WTC11 (cell line): ENCODE measurements at places on chromosomes 12 and 14. TPM values are rescaled to one million over a fixed set of nuclear protein-coding genes. Genes with fewer than 3 reads are reported as not detected.

Gene OTOGL
- 0.39 to 0.62 TPM (median 0.55 TPM) in 3 replicates for total RNA-seq

DNA sequence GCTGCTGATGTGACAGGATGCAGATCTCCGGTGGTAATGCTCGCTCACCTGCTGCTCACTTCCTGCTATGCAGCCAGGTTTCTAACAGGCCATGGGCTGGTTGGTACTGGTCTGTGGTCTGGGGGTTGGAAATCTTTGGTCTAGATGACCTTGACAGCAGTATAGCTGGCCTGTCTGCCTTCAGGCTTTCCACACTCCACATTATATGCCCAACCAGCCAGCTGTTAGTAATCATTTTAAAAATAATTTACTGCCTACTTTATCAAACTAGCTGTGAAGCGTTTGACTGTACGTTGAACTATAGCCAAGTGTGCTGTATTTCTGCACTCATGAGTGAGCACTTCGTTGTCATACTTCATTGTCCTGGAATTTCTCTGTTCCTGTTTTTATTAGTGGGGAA, 424.0 kb upstream of the GARIN6 start:
- H3K27me3 ChIP-seq: no peaks in the 10 kb centered on the region
- DNase-seq: no peak
- H3K4me3 ChIP-seq: no peak overlapping the region
- H3K36me3 ChIP-seq: peaks cover 2% of the 10 kb centered on the region; the same call in 1 of the 2 replicates

GRCh38 chr12:53954694-53955035, at the start of gene HOXC12:
HOXC12 (plus strand) TSS chr12:53954903; CDS start chr12:53954930, 27 bp downstream.
- no peak within 1 kb of the TSS for H3K27ac ChIP-seq
- peaks cover 26% of the 10 kb centered on the region for H3K4me1 ChIP-seq
- peaks cover 100% of the 10 kb centered on the region for H3K27me3 ChIP-seq
- H3K4me3 ChIP-seq: no peak within 1 kb of the TSS; the same call in 1 of the 2 replicates
- no peaks in the 10 kb centered on the region for H3K36me3 ChIP-seq

DNA sequence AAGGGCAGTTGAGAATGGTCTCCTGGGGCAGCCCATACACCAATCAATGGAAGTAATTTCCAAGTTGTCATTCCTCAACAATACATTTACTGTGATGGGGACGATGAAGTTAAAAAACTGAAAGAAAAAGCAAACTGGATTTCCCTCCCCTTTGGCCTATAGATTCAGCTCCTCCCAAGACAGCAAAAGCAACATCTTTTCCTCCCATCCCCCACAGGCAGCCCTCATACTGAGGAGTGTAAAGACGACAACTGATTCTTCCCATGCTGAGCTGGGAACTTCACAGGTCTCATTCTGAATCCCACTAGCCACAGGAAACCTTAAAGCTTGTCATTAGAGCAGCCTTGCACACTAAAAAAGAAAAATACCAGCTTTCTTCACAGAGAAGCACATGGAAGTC, 48.5 kb downstream of the PITPNM2 start:
- no peaks in the 10 kb centered on the region; the same call in 1 of the 2 replicates for H3K27me3 ChIP-seq
- no peak for DNase-seq
- H3K4me3 ChIP-seq: no peak overlapping the region
- no peaks in the 10 kb centered on the region for H3K36me3 ChIP-seq
- H3K4me1 ChIP-seq: peaks cover 64% of the 10 kb centered on the region

DNA sequence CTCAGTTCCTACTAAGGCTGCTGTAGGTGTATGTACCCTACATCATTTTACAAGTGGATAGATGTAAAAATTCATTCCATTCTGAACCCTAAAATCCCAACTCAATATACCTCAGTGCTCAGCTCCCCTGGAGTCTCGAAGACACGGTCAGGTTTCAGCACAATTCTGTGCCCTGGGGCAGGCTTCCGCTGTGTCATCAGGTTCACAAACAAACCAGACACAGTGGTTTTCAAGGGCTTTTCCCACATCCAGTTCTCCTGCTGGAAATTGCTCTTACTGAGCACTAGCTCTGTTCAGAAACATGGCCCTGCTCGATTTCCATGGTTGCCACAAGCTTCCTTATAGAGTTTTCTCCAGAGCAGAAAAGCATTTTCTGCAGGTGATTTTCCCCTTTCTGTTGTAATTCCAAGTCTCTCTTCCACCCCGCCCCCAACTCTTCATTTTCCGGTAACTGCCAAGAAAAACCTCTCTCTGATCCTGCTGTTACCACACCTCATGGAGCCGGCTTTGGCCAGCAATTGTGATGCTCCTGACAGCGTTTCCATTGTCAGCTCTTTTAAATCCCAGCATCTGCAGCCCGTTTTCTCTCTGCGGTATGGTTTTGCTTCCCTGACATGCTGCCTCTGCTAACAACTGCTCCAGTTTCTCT, 483.0 kb upstream of the CCDC196 start:
- no peak overlapping the region; the same call in 1 of the 2 replicates for H3K27ac ChIP-seq
- no peak for DNase-seq
- no peak overlapping the region for H3K4me3 ChIP-seq
- H3K4me1 ChIP-seq: peaks cover 27% of the 10 kb centered on the region

DNA sequence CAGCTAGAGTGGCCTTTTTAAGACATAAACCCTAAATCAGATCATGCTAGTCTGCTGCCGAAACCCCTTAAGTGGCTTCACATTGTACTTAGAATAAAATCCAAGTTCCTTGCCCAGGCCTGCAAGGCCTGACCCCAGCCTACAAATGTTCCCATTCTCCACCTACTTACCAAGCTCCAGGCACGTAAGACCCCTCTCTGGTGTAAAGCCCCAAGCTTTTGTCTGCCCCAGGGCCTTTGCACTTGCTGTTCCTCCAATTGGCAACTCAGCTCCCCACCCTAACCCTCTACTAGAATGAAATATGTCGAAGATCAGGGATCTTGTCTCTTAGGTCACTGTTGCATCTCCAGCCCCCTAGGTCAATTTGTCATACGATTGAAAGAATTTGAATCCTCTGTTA, 27.1 kb upstream of the MED13L start:
- no peaks in the 10 kb centered on the region for H3K27me3 ChIP-seq
- H3K4me3 ChIP-seq: no peak overlapping the region
- no peaks in the 10 kb centered on the region for H3K36me3 ChIP-seq
- no peak overlapping the region for H3K27ac ChIP-seq
- H3K4me1 ChIP-seq: peaks cover 19% of the 10 kb centered on the region

Gene RNU7-1
- not detected in 3 replicates for total RNA-seq

DNA sequence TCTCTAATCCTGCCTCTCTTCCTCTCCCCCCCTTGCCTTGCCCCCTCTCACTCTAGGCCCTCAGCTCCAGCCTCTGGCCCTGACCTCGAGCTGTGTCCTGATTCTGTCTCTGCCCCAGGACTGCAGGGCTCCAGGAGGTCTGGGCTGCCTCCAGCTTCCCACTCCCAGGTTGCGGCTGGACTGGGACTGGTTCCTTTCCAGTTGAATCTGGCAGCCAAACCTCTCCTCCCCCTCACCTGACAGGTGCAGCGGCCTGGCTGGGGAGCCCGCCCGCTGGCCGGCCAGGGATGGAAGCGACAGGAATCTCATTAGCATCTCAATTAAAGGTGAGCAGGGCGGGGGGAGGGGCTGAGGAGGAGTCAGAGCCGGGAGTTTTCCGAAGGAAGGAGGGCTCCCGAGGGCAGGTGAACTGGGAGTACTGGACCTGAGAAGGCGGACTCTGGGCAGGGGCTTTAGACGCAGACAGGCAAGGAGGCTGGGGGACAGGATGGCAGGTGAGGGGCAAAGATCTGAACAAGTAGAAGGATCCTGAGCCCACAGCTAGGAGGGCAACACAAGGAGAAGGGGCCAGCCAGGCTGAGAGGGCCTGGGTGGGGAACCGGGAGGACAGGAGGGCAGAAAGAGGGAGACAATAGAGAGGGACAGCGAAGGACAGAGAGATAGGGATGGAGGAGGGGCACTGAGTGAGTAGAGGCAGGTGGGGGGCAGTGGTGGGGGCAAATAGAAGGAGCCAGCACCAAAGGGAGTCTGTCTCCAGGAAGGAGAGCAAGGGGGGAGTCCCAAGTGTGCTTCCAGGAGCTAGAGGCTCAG, at the start of gene SCNN1A:
SCNN1A (minus strand) TSS at position 295 of the 810 bp plus-strand sequence. CDS start 780 bp downstream, outside the sequence.
- H3K36me3 ChIP-seq: no peaks in the 10 kb centered on the region
- peaks cover 78% of the 10 kb centered on the region for H3K4me1 ChIP-seq
- peak; percentile 95 for DNase-seq
- H3K27me3 ChIP-seq: no peaks in the 10 kb centered on the region; the same call in 1 of the 2 replicates
- H3K4me3 ChIP-seq: peak within 1 kb of the TSS; percentile 91

GRCh38 chr12:128789356-128789929, 34.3 kb downstream of the SLC15A4 start:
- H3K4me3 ChIP-seq: no peak overlapping the region
- peaks cover 59% of the 10 kb centered on the region for H3K36me3 ChIP-seq
- H3K27ac ChIP-seq: no peak overlapping the region

GRCh38 chr14:92436115-92436776, 77.3 kb upstream of the RIN3 start:
- H3K36me3 ChIP-seq: no peaks in the 10 kb centered on the region
- H3K4me1 ChIP-seq: no peaks in the 10 kb centered on the region
- no peak overlapping the region for H3K27ac ChIP-seq
- no peak for DNase-seq

DNA sequence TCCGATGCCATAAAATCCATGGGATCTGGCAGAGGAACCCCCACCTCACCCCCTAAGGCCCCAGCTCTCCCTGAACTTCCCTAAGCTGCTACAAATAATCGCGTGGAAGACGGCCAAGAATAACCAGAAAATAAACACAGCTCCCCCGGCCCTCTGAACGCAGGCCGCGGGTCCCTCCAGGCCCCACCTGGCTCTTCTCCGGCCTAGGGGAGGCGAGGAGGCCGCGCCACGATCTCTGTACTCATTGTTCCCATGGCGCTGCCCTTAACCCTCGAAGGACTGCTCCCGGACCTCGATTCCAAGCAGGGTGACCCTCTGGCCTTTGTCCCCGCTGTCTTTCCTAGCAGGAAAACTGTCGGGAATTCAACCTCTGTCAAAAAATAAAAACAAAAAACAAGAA, 33.9 kb upstream of the TBX5 start:
- DNase-seq: no peak
- H3K36me3 ChIP-seq: peaks cover 5% of the 10 kb centered on the region
- H3K4me3 ChIP-seq: peak overlapping the region; percentile 40
- peaks cover 100% of the 10 kb centered on the region for H3K27me3 ChIP-seq

GRCh38 chr12:114834621-114835020, 150.6 kb upstream of the TBX3 start:
- no peak overlapping the region for H3K27ac ChIP-seq
- DNase-seq: no peak
- peaks cover 7% of the 10 kb centered on the region; the same call in 1 of the 2 replicates for H3K36me3 ChIP-seq
- no peak overlapping the region for H3K4me3 ChIP-seq

Gene KLHDC1
- 0.16 TPM in 1 of 3 replicates, not detected in the others for total RNA-seq

Gene BEST3
- total RNA-seq: not detected in 3 replicates

DNA sequence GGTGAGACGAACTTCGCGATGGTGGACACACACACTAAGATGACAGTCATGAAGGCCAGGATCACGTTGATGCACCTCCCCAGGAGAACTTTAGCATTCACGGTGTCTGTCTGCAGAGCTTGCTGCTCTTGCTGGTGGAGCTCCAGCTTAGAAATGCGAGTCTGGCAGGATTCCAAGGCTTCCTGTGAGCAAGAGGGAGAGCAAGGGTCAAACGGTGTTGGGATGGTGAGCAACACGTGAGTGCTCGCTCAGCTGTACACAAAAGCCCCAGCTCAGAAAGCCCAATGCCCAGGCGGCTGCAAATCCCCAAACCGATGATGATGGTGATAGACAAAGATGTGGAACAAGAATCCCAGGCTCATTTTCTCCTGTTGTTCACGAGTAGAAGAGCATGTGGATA, 78.8 kb downstream of the TMCC3 start:
- no peaks in the 10 kb centered on the region for H3K27me3 ChIP-seq
- no peaks in the 10 kb centered on the region for H3K36me3 ChIP-seq
- H3K4me1 ChIP-seq: peaks cover 3% of the 10 kb centered on the region
- H3K27ac ChIP-seq: no peak overlapping the region

GRCh38 chr14:81208489-81208888, 12.3 kb downstream of the GTF2A1 start:
- H3K27ac ChIP-seq: peak overlapping the region; percentile 37; the same call in 1 of the 2 replicates
- H3K36me3 ChIP-seq: peaks cover 77% of the 10 kb centered on the region
- no peaks in the 10 kb centered on the region for H3K27me3 ChIP-seq

DNA sequence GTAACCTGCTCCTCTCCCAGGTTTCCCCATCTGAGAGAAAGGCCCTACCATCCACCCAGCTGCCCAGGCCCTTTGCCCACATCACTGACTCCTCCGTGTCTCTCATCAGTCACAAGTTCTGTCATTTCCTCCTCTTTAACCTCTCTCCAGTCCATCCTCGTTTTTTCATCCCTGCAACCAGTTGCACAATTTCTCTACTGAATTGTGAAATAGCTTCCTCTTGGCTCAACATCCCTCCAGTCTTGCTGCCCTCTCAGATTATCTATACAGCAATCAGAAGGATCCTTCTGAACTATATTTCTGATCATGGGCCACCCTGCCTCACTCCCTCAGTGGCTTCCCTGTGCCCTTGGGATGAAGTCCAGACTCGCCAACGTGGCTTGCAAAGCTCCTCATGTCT, 6.8 kb downstream of the FAM161B start:
- no peaks in the 10 kb centered on the region for H3K4me1 ChIP-seq
- no peak overlapping the region for H3K4me3 ChIP-seq
- no peak overlapping the region for H3K27ac ChIP-seq
- peaks cover 15% of the 10 kb centered on the region; the same call in 1 of the 2 replicates for H3K27me3 ChIP-seq

DNA sequence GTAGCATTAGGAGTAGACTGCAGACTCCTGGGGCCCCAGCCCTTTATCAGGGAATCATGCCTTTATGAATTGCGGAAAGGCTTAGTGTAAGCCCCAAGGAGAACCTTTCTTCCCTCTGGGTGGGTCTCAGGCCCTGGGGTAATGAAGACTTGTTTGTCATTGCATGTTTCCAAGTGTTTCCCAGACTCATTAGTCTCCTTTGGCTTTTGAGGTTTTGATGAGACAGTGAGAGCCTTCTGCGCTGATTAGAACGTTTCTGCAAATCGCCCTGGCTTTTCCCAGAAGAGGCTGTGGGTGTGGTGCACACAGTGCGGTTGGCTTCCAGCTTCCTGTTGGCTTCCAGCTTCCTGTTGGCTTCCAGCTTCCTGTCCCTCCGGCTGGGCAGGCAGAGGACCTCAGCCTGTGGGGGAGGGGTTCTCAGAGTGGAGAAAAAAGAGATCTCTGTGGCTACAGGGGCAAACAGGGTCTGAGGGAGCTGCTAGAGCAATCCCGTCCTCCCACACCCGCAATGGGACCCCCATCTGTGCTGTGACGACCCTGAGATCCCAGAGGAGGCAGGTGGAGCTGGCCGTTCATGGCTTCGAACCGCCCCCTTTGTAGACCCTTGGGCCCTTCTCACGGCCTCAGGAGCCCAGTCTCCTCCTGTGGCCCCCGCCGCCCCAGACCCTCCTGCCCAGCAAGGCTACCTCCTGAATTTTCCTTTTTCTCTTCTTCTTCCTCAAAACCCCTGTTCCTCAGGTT, 42.1 kb downstream of the GPR68 start:
- H3K27ac ChIP-seq: no peak overlapping the region
- H3K36me3 ChIP-seq: peaks cover 53% of the 10 kb centered on the region
- no peaks in the 10 kb centered on the region for H3K27me3 ChIP-seq
- H3K4me1 ChIP-seq: no peaks in the 10 kb centered on the region
- DNase-seq: no peak
- no peak overlapping the region for H3K4me3 ChIP-seq

DNA sequence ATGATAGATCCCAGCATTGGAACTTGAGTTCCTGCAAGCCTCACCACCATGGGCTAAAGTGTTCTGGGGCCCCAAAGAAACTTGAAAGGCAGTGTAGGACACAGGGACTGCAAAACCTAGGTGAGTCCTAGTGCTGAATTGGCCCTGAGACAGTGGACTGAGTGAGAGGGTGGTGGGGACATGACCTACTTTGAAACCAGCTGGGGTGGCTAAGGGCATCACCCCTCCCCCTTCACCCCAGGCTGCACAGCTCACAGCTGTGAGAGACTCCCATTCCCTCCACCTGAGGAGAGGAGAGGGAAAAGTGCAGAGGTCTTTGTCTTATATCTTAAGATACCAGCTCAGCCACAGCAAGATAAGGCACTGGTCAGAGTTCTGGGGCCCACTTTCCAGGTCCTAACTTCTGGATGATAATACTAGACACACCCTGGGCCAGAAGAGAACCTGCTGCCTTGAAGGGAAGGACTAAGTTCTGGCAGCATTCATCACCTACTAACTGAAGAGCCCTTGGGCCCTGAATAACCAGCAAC, 62.5 kb downstream of the MAPKAPK5 start:
- no peaks in the 10 kb centered on the region for H3K4me1 ChIP-seq
- no peak for DNase-seq
- peaks cover 7% of the 10 kb centered on the region for H3K36me3 ChIP-seq
